ENCODE measurements at places on chromosomes 2 and 18.

DNA sequence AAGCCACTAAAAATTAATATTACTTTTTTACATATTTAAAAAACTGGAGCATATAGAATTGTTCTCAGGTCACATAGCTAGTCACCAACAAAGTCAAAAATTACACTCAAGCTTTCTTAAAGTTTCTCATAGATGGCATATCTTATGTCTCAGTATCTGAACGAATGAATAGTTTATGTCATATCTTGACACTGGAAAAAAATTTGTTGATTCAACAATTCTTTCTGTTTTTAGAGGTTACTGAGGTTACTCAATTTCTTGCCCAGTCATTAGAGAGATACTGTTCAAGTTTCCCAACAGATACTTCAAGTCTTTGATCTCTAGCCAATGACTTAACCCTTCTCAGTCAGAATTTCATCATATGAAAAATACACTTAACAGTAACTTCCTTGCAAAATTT, 113.1 kb upstream of the XIRP2 start:
- no peak for DNase-seq

GRCh38 chr2:217316743-217317142, 456.9 kb upstream of the TNP1 start:
- no peak for DNase-seq

DNA sequence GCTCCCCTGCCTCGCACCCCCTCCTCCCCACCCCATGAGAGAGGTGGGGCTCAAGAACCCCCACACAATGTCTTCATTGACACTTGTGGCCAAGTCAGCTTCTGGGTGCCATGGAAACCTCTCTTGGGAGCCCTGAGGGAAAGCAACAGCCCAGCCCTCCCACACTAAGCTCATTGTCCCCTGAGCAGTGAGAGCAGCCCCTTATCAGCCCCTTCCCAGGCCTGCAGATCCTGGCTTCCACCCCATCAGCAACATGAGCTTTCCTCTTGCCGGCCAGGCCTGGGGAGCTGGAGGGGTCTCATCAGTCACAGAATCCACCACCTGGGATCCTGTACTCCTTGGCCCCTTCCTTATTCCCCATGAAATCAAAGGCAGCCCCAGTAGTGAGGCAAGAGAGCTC, 107.8 kb upstream of the ST3GAL5 start:
- peak; percentile 81 for DNase-seq

GRCh38 chr2:134558208-134558830, 160.5 kb downstream of the TMEM163 start:
- DNase-seq: no peak

- no peak for DNase-seq
Observed at GRCh38 chr18:56977309-56977708, 169.6 kb upstream of the BOD1L2 start.

- DNase-seq: no peak
Observed at GRCh38 chr2:64376926-64377325, 77.0 kb upstream of the LGALSL start.

GRCh38 chr2:221166292-221166691, 405.8 kb downstream of the EPHA4 start:
- DNase-seq: no peak

DNA sequence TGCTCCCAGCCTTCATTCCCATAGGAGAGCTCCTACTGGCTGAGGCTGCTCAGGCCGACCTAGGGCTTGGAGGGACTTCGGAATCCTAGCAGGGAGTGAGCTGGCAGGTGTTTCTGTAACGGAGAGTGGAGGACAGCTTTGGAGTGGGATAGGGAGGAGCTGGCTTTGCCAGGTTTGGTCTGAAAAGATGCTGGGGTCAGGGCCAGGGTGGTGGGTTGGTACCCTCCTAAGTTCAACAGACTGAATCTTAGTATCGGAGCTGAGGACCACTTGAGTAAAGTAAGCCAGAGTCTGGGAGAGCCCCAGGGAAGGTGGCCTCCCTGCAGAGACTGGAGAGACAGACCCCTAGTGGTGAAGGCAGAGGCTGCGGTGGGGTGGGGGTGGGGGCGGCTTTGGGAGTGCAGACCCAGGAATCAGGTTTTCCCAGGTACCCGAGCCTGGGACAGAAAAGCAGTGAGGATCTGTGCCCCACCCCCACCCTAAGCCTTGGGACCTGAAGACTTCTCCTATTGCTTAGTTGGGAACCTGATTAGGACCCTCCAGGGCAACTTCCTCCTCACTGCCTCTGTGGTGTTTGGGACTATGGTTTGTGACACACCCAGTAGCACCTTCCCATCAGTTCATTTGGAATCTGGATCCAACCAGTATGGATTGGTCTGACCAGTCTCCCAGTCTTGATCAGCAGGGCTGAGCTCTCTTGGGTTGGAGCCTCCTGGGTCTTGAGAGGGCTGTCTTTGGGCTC, 3.0 kb downstream of the CNNM4 start:
- DNase-seq: no peak

DNA sequence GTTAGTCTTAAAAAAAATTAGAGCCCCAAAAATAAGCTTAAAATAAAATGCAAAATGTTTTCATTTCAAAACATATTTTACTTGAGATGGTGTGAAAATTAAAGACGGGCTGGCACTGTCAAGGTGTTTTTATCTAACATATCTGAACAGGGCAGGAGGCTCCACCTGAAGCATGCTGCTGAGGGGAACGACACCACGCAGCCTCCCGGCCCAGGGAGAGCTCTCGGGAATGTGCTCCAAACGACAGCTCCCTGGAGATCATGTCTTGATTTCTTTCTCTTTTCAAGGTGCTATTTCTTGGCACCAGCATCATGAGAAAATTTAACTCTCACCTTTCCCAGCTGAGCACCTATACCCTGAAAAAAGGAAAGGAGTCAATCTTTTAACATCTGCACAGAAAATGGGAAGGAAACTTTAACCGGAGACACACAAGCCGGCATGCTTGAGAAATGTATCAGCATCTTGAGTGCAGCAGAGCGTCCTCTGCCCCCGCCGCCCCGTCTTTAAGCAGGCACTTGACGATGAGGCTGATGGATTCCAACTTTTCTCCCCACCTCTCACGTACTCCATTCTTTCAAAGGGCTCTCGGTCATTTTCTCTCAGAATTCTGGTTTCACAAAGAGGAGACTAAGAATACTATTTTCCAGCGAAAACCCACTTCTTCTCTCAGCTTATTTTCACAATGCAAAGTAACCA, 56.6 kb downstream of the EIPR1 start:
- no peak for DNase-seq

DNA sequence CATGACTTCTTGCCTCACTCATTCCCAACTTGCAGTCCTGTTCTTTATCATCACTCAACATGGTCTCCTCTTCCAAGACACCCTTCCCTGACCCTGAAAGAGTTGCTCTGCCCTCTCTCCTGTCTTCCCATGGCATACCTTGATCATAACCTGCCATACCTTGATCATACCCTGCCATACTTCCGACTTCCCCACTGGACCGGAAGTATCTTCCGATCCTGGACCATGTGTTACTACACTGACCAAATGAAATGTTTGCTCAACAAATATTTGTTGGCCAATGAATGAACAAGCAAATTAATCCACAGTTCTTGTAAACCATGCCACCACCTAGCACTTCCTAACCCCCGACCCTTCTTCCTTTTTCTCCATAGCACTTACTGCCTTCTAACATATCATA, 60.9 kb upstream of the ZNF397 start:
- no peak for DNase-seq

GRCh38 chr2:175684466-175684865, 317.6 kb downstream of the LNPK start:
- no peak for DNase-seq

- DNase-seq: peak; percentile 88
Observed at GRCh38 chr2:236177604-236177966, 9.4 kb upstream of the GBX2 start.

DNA sequence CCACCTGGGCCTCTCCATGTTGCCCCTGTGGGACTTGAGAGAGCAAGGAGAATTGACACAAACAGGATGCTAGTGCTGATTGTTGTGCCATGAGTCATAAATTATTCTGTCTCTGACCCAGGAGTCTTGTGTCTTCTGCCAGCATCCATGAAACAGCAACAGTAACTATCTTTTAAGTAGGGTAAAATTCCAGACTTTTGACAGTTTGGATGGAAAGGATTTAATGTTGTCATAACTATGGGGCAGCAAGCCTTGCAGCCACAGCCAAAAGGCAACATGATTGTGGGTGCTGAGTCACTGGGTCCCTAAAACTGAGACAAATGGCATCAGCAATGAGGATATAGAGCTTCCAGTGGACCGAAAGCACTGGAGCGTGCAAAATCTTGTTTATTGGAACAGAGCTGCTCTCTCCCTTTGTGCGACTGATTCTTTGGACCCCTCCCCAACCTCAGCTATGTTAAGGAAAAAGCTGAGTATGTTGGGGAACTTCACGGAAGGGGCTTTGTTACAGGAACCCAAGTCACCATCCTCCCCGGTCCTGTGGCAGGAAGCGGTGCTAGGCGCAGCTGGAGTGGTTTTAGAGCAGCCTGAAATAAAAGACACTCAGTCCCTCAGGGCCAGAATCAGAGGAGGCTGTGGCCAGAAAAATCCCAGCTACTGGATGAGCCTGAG, 9.6 kb upstream of the ITPRIPL1 start:
- no peak for DNase-seq

- no peak for DNase-seq
Observed at GRCh38 chr2:151280271-151280670, 9.2 kb downstream of the NMI start.

- DNase-seq: no peak
Observed at GRCh38 chr2:189798312-189799029, 14.2 kb downstream of the PMS1 start.

DNA sequence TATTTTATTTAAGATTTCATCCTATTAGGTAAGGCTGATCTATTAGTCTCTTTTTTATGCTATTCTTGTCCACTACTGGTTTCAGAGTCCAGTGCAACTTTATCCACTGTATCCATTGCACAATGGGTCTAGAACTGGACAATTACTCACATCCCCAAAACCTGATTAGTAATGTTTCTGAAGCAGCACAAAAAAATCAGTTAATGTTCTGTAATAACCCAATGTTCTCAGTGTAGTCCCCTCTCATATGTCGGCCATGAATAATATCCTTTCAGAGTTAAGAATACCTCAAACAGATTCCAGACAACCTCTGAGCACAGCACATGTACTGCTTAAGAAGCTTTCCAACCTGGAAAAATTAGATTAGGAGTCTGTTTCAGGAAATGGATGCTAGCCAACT, 29.7 kb downstream of the MGAT4A start:
- no peak for DNase-seq

DNA sequence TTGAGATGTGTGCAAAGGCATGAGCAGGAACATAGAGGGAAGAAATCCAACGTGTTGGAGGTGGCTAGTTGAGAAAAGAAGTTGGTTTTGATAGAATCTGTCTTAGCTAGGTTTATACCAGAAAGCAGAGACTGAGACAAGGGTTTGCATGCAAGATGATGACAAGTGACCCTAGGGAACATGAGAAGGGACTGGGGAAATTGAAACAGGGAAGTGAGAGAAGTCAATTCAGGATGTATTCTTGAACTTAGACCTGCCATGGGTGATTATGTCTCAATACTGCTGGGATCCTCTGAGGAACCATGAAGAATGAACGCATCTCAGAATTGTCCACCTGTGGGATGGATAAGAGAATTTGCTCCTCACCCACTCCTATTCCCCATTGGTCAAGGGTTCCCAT, 20.5 kb downstream of the IL36A start:
- no peak for DNase-seq

DNA sequence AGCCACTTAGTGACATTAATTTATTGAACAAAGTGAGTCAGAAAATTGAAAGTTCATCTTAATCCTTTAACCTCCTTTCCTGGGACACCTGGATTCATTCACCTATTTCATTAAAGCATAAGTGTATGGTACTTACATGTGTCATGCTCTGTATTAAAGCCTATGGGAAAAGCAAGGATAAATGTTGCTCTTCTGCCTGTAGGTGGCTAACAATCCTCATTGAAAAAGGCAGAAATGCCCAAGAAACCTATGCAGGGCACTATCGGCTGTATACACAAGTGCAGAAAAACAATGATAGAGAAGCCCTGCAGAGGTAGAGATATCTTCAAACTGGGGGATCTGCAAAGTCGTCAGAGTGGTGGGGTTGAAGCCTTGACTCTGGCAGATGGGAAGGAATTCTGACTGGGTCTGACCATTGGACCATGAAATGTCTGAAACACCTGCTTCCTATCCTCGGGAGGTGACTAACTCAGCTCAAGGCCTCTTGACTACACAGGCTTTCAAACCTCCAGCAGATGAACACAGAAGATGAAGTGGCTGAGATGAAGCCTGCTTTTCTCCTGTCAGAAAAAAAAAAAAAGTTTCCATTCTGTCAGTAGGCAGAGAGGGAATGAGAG, 83.1 kb downstream of the DCC start:
- no peak for DNase-seq

GRCh38 chr18:50468807-50469206, 91.1 kb upstream of the MAPK4 start:
- no peak for DNase-seq

DNA sequence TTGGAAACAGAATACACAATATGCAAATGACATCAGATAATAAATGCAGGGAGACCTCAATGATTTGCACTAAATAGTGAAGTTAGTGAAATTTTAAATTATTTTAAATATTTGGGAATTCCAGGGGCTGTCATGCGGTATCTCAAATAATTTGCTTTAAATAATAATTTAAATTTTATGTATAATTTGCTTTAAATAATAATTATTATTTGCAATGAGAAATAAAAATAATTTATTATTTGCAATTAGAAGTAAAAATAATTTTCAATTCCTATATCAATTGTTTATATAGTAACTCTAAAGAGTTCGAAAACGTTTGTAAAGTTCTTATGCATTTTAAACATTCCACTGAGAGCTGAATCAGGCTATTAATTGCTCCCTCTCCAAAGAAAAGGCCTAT, 226.4 kb downstream of the ZBTB7C start:
- DNase-seq: no peak

- no peak for DNase-seq
Observed at GRCh38 chr2:239305222-239305575, 95.6 kb downstream of the HDAC4 start.

DNA sequence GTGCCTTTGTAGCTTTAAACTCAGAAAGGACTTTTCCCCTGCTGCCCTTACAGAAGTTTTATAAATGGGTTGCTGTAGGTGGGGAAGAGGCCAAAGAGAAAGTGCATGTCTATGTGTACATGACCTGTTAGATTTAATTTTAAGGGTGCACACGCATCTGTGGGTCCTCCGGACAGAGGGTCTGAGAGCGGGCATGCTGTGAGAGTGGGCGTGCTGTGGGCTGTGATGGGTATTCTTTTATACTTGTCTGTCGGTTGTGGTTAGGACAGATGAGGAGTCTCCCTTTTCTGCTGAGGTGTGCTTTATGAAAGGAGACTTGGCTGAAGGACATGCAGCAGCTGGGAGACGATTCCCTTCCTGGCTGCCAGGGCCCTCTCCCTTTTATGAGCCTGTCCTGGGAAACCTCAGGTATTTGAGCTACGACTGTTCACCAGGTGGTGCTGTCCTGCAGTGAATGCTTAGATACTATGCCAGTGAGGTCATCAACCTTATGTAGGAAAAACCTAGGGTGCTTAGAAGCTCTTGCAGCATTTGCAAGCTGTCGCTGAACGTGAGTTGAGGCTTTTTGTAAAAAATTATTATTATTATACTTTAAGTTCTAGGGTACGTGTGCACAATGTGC, 67.5 kb downstream of the TANC1 start:
- peak; percentile 44 for DNase-seq

All from lower leg skin (tissue), 4 donors.